ENCODE measurements at places on chromosomes 5 and 9.

DNA sequence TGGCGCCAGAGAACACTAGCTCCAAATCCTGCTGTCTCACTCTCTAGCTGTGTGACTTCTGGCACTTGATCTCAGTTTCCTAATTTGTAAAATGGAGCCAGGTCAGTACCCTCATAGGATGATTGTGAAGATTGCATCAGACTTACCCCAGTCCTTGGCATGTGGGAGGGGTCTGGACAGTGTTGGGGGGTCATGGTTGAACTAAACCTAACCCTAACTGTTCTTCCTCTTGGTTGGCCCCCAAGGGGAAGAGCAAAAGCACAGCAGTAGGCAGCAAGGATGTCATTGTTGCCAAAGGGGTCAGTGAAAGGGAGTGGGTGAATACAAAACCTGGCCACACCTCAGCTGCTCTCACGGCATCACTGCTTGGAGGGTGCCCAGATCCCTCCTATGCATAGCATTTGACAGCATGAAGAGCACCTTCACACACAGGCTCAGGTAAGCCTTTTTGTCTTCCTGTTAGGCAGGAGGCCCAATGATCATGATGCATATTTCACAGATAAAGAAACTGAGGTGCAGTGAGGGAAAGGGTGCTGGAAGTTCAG, 15.7 kb upstream of the CXCL14 start:
- no peak for DNase-seq

DNA sequence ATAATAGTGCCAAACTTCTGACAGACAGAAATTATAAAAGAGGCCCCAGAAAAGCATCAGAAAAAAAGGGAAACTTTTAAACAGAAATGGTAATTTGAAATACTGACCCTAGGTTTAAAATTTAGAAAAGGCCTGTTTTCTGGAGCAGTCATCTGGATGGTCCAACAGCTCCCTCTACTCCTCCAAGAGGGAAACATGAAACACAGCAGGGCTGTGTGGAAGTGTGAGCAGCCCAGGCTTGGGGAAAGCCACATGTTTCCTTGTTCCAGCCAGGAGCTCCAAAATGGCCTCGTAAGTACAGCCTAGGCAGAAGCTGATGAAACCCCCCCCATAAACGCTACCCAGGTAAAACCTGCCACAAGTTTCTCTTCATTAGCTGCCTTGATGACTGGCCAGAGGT, 499.3 kb upstream of the ADAMTS16 start:
- peak; percentile 42 for DNase-seq

GRCh38 chr5:58459146-58460001, 512 bp downstream of the PLK2 start:
- no peak for DNase-seq

- no peak for DNase-seq
These were observed 34.3 kb downstream of the TMOD1 start for GRCh38 chr9:97535771-97536170.

GRCh38 chr5:96660971-96661854, 963 bp upstream of the CAST start:
- DNase-seq, result peak; percentile 81

DNA sequence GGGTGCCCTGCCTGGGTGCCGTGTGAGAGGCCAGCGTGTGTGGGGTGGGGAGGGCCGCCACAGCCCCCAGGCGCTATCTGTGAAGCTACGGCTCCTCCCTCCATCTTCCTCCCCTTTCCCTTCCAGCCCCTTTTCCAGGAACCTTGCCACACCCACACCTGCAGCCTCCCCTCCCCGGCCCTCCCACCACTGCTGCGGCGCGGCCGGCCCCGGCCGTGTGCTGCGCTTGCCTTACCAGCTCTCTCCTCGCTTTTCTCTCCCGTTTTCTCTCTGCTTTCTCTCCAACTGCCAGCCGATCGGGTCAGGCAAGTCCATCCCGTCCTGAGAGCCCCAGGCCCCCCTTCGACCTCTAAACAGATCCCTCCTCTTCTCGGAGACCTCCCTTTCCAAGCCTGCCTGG, 21.4 kb downstream of the GOLGA2 start:
- DNase-seq, result no peak

DNA sequence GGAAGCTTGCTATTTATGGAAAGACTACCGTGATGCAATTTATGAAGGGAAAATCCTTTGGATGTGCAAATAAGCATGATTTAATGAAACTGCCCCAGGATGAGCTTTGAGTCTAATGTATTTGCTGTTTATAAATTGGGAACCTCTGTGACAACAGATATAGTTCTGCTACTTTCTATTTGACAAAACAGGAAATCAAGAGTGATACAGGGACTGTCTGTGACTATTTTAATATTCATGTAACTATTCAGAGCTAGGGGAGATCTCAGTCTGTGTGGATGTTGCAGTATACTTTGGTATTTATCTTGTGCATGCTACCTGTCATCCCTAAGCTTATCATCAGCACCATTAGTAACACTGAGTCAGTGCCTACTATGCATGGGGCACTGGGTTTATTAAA, 132.1 kb downstream of the PDZD2 start:
- no peak for DNase-seq

DNA sequence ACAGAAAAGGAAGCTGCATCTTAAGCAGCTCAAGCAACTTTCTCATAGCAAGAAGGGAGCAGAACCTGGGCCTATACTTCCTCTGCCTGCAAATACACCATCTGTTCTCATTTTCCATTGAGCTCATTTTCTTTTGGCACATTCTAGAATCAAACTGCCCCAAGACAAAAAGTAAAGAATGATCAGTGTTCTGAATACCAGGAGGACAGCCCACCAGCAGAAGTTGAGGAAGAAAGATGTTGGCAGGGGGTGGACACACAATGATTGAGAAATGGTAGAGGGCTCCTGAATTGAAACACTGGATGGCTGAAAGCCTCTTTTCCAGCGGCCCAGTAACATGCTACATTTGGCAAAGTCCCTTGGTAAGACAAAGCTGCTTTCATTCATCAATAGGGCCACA, 171.8 kb downstream of the MED10 start:
- DNase-seq, result no peak

DNA sequence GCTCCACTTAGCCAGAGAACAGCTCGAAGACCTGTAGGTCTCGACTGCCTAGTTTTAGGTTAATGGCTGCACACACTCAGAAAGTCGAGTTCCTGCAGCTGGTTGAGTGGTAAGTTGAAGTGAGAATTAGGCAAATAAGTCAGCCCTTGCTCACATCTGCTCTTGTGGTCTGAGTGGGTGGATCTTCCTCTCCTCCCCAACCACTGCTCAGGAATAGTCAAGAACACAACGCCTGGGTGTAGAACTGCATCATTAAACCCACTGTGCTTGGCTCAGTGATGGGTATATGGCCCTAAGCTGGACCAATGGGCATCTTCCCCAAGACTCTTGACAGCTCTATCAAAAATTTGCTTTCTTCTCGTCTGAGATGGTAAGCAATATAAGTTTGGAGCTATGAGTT, 20.9 kb upstream of the ADAM19 start:
- DNase-seq, result peak; percentile 97

DNA sequence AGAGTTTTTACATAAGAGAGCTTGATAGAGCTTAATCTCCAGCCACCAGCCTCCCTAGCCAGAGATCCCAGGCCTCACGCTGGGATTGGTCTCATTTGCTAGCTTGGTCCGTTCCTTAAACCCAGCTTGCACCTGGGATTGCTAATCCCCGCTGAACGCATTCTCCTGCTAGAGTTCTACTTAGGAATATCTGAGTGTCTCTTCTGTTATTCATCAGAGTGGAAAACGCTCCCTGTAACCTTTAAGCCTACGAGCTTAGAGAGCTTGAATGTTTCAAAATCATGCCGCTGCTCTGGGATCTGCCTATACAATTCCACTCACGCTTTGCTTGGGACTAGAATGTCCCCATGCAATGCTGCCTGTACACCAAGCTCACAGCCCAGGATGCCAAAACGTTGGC, 201.8 kb downstream of the NSG2 start:
- no peak for DNase-seq

- no peak for DNase-seq
These were observed 123.5 kb upstream of the ZNF366 start for GRCh38 chr5:72630721-72631120.

DNA sequence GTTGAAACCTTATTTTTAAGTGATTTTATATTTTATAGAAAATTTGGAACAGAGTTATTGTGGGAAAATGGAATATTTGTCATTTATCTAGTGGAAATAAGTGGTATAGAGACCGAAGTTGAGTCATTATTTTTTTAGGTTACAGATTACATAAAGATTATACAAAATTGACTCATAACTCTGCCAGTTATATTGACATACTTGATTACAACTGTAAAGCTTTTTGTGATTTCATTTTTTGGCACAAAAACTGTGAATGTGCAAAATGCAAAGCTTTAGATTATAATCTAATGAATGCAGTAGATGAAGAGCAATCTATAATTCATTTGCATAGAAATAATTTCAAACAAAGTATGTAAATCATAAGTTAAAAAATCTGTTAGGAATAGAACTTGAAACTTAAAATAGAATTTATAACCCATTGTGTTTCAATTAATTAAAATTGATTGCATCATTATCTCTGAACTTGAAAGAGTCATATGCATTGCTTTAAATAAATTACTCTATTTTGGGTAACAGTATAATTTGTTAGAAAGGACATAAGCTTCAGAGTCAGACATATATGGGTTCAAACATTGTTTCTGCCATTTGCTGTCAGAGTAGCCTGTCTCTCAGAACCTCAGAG, 280.4 kb downstream of the FER start:
- DNase-seq, result no peak

DNA sequence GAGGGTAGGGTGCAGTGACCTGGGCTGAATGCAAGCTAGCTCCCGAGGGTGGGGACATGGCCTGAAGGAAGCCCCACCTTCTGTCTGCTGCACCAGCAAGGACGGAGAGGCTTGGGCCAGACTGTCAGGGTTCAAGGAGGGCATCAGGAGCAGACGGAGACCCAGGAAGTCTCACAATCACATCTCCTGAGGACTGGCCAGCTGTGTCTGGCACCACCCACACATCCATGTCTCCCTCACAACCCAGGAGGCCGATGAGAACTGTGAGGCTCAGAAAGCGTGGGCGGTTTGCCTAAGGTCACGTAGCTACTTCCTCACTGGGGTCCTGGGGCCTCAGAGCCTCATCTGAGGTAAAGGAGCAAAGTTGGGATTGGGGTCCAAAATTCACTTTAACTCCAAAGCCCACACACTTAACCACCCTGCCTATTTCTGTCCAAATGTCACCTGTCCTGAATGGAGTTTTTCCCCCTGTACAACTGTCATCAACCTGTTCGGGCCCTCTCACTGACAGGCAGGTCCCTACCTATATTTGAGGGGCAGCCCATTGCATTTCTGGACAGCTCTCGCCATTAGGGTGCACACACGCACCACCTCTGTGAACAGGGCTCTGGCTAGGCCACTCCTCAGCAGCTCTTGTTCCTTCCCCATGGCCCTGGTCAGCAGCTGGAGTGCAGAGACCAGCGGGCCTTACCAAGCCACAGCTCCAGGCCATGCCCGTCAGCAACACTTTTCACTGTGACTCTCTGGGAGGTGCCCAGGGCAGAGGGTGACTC, 3.4 kb downstream of the IL13 start:
- DNase-seq, result no peak

DNA sequence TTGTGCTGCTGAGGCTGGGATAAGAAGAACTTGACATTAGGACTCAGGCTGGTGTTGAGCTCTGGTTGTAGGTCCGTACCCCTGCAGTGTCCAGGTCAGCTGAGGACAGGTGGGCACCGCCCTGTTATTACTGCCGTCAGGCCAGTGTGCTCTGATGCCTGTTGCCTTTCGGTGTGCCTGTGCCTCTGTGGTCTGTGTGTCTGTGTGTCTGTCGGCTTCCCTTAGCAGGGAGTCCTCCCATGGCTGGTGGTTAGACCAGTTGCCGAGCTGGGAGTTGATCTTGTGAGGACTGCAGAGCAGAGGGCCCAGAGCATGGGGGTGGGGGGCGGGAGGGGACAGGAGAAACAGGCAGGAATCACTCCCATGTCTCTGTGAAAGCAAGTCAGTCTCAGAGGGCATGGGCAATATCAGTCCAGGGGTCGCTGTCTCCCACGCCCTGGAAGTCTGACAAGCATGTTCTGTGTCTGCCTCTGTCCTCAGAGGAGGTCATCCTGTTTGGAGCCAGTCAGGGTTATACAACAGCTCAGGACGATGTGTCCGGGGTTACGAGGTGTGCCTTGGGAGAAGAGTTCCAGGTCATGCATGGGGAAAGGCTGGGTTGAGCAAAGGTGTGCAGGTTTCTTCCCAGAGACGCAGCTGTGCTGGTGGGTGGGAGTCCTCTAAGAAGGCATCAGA, 67.3 kb upstream of the GARNL3 start:
- DNase-seq, result no peak

DNA sequence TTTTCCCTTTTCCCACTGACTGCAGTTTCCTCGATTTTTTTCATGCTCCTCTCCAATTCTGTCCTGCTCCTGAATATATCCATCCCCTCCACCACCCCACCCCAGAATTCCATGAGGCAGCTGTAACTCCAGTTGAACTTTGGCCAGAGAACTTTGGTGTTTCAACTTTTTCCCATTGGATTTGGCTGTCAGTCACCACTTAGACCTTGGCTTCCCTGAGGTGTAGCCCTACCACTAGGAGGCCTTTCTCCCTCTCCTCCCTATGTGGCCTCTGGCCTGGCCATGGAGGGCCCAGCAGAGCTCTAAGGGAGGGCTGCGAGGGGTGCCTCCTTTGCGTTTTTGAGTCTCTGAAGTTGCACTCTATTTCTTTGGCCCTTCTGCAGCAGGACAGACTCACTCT, 261.3 kb downstream of the PIK3R1 start:
- no peak for DNase-seq

- DNase-seq, result peak; percentile 30
These were observed 117.0 kb upstream of the GNA14 start for GRCh38 chr9:77764894-77765780.

GRCh38 chr9:126722252-126722921, 82.5 kb upstream of the ZBTB43 start:
- DNase-seq, result peak; percentile 84

DNA sequence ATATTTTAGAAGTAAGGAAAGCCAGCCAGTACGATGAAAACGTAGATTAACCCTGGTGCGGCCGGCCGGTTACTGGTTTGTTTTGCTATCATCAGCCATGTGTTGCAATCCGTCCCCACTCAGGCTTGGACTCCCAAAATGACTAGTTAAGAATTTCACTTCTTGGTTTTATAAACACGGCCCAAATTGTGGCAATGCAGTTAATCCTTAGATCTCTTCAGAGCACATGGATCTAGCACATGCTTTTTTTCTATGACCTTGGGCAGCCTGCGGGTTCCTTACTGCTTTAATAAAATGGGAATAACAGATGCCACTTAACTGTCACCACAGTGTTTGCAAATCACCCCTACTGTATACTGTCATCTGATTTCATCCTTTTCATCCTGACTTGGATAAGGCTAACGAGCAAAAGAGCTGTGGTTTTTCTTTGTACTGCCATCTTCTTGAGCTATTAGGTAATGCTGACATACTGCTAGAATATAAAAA, 1.5 kb downstream of the NDFIP1 start:
- peak; percentile 47 for DNase-seq

GRCh38 chr9:114216081-114216480, 60.7 kb downstream of the COL27A1 start:
- no peak for DNase-seq

Measured in NAMALWA (cell line).